Amniotic epithelial cell (primary cell): ENCODE measurements at places on chromosomes 1 and 21.

DNA sequence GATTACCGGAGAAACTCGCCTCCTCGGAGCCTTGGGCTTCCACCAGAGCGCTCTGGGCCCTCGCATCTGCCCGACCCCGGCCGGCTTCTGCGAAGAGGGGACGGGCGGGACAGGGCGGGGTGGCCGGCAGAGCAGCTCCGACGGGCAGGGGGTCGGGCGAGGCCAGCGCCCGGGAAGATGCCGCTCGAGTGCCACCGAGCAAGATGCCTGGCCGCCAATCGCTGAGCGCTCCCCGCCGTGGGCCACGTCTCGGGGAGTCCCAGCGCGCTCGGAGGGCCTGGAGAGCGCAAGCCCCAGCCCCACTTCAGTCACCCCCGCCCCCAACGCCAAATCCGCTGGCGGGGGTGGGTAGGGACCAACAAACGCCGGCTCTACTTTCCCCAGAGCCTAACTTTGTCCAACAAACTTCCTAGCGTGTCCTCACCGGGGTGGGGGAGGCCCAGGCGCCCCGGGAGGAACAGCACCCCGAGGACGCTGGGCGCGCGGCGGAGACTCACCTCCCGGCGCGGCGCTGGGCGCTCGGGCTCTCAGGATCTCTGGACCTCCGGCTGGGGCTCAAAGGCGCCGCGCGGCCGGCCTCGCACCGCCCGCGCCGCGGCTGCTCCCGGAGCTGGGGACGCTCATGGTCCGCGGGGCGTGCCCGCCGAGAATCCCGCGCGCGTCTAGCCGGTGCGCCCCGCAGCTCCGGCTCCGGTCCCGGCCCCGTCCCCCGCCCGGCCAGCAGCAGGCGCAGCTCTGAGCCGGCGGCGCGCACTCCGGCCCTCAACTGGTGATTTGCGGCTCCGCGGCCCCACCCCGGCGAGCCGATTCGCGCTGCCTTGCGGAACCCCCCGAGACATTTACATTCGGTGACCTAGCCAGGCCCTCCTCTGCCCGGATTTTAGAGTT is at the start of gene BCAR3:
BCAR3 (minus strand) TSS at position 737 of the 888 bp plus-strand sequence. CDS start 6,907 bp downstream, outside the sequence.
- DNase-seq = peak; percentile 54

DNA sequence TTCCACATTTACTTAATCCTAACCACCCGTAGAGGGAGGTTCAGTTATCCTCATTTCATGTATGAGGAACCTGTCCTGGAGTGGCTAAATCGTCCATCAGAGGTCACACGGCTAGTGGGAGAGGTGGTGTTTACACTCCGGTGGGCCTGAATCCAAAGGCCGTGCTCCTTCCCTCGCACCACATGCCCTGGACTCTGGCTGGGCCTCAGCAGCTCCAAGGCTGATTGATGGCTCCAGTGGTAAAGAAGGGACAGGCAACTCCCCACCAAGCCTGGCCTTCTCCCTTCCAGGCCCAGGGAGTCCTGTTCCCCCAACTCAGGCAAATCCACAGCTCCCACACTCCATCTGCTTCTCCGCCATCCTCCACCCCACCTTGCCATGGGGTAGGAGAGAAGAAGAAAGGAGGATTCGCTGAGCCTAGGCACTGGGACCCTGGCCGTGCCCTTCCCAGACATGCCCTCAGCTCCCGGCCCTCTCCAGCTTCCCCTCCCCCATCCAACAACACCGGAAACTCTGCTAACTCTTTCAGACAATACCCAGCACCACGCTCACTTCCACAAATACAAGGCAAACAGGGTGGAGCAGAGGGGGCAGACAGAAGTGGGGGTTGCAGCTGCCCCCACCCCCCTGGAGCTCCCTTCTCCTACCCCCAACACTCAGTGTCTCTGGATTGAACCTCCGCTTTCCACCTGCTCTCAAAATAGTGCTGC is 10.9 kb downstream of the ARHGEF2 start:
- DNase-seq = peak; percentile 74

DNA sequence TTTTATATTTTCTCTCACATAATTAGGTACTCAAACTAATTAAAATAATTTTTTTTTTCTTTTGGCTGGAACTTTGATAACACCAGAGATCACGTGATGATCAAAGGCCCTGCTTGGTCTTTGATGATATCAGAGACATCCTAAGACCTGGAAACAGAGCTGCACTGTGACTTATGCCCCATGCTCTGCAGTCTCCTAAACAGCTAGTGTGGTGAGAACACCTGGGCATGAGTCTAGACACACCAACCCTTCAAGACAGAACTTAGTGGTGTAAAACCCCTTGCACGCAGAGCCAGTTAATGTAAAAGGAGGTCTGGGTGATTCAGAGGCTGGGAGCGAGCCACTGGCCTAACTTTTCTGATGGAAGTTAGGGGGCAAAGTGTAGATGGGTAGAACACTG is 70.3 kb downstream of the OMA1 start:
- DNase-seq = no peak

- DNase-seq = no peak
These were observed 22.4 kb upstream of the ADGRB2 start for GRCh38 chr1:31786366-31787060.

GRCh38 chr1:6234502-6235295 is 1.1 kb downstream of the ICMT start:
- peak; percentile 6 for DNase-seq
